ENCODE measurements at places on chromosomes 4 and X. TPM values are rescaled to one million over a fixed set of nuclear protein-coding genes. Genes with fewer than 3 reads are reported as not detected.

The ZC4H2 gene
- total RNA-seq = 1.9 TPM

The SPANXD gene
- not detected for total RNA-seq

- H3K4me1 ChIP-seq = no peaks in the 10 kb centered on the region
- no peak for DNase-seq
- H3K27ac ChIP-seq = no peak overlapping the region
- H3K27me3 ChIP-seq = no peaks in the 10 kb centered on the region
- no peaks in the 10 kb centered on the region for H3K36me3 ChIP-seq
- H3K4me3 ChIP-seq = no peak overlapping the region
These were observed 335.8 kb downstream of the PABPC4L start for GRCh38 chr4:133865612-133866327.

GRCh38 chr4:90486346-90486745 is 359.2 kb downstream of the CCSER1 start:
- no peak overlapping the region for H3K4me3 ChIP-seq
- H3K27ac ChIP-seq = no peak overlapping the region
- no peaks in the 10 kb centered on the region for H3K27me3 ChIP-seq
- DNase-seq = no peak

DNA sequence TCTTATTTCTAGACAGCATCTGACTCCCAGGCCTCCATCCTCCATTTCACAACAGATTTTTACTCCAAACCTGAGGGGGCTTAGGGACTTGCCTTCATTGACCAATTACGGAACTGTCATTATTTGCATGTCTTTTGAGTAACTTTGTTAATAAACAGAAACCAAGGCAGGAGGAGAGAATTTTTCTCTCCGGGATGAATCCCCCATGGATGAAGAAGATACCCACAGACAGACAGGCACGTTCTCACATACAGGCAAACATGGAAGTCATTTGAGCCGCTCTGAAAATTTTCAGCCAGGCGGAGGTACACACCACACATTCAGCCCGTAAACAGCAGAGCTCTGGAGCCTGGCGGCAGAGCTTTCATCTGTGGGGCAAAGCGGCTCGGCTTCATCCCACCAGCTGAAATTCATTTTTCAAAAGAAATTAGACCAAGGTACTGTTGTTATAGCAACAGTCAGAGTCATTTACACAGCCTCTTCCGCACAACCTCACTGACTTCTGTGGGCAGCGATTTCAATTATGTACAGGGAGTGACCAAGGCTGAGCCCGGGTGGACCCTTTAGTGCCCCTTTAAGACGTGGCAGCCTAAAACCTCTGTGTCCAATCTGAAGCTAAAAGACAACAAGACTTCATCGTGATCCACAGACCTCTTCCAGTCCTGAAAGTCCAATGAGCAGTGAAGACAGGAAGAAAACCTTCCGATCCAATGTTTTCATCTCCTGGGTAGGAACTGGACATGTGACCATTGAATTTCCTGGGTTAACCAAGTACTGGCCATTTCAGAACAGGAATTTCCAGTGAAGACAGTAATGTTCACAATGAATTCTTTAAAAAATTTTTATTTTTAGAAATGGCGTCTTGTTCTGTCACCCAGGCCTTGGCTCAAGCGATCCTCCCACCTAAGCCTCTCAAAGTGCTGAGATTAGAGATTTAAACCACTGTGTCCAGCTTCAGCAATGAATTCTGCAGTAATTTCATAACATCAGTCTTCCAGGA is 237.0 kb downstream of the MGST2 start:
- H3K36me3 ChIP-seq = no peaks in the 10 kb centered on the region
- H3K4me1 ChIP-seq = peaks cover 19% of the 10 kb centered on the region
- no peaks in the 10 kb centered on the region for H3K27me3 ChIP-seq
- DNase-seq = no peak
- H3K27ac ChIP-seq = no peak overlapping the region
